ENCODE measurements at places on chromosomes 6 and 20.

- peak; percentile 63 for DNase-seq
These were observed 60.3 kb downstream of the VTA1 start for GRCh38 chr6:142207265-142207877.

- DNase-seq: peak; percentile 96
These were observed 17.5 kb downstream of the DNMT3B start for GRCh38 chr20:32779500-32780211.

DNA sequence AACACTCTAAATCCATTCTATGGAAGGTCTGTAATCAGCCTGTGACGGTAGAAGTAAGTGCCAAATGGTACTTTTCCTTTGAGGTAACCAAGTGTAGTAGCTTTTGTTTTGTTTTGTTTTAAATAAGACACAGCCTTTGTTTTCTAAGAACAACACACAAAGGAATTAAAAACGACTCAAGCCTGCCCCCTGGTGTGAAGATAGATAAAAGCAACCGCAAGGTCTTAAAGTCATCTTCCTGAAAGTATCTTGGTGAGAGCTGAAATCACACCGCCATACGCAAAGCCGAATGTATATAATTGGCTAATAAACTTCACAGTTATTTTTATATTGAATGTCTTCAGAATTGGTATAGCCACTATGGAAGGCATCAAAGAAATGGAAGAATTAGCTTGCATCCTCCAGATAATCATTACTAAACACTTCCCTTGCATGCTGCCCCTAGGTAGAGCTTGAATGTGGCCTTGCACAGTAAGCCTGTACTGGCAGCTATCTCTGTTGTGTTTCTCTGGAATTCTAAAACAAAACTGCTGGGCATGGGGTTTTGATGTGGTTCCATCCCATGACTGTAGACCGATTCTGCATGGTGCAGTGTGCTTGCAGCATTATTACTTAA lies 95.6 kb downstream of the LAMP5 start:
- peak; percentile 58 for DNase-seq

GRCh38 chr6:117491916-117492315 lies 9.4 kb downstream of the DCBLD1 start:
- DNase-seq: no peak

GRCh38 chr20:50855498-50856474 lies 60.9 kb downstream of the BCAS4 start:
- DNase-seq: no peak

- DNase-seq: no peak
These were observed 323.3 kb downstream of the CDH4 start for GRCh38 chr20:61575151-61575937.

DNA sequence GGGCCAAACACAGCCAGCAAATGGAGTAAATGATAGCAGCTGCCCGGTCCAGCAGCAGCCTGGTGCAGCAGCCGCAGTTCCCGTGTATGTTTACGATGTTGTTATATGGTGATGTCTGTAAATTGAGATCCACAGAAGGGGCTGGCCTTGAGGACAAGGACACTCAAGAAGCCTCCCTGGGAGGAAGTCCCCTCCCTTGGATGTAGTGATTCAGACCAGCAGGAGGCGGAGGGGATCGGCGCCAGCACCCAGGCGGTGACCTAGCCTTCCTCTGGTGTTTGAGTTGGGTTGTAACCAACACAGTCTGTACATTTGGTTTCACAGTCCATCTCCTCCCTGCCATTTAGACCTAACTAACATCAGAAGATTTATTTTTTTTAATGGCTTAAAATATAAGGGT lies 187.8 kb downstream of the SYNDIG1 start:
- no peak for DNase-seq

GRCh38 chr6:13461307-13461706 lies 26.1 kb downstream of the GFOD1 start:
- DNase-seq: no peak

DNA sequence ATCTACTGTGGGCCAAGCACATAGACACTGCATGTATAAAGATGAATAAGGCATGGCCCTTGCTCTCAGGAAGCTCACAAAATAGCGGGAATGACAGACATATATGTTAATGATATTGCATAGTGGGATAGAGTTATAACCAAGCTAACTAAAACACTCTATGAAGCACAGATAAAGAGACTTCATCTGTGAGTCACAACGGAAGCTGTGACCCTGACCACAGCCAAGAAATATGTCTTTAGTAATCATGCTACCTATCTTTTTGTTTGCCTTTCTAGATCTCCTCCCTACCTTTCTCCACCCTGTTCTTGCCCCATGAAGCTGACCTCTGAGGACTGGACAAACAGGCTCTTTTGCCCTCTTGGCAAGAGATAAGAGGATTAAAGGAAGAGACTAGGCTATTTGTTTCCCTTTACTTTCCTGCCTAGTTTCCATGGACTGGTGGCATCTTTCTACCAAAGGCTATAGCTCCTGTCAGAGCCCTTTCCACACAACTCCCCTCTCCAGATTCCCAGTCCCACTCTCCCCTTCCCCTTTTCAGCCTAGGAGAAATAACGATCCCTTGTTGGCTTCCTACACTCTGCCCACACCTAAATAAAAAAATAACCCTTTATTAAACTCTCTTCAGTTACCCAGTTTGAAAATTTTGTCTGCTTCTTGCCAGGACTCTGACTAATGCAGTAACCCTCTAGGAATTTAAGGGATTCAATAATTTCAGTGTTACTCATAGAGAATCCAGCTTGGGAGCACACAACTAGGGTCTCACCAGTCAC lies 504.9 kb upstream of the MARCKS start:
- no peak for DNase-seq

DNA sequence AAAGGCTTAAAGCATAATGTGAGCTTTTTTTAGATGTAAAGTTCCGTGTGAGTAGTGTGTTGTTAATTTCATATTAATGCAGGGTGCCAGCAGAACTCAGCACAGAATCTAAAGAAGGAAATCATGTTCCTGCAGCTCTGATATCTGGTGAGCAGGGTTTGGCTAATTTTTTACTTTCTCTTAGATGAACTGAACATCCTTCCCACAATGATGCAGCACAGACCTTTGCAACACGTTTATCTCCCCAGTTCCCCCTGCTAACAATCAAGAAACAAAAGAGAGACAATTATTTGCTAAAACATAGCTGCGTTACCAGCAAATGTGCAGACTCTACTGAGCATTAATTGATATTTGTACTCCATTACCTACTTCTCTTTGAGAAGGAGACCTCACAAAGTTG lies 39.1 kb upstream of the ATXN1 start:
- DNase-seq: no peak

- no peak for DNase-seq
These were observed 27.9 kb downstream of the TCF15 start for GRCh38 chr20:582204-582603.

DNA sequence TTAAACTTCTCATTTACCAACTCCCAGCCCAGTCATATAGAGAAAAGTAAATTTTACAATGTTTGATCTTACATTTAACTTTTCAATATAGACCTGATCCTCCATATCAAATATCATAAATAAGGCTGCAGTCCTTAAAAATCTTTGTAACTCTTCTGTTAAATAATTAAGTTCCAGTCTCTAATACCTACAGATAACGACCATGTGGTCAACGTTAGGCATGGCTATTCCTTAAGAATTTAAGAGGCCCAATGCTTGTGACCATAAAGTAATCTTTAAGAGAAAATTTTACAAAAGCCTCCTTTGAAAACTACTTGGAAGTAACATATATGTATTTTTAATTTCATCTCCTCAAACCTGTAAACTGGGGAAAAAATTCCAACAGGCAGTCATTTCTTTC lies 1.6 kb downstream of the FBXO5 start:
- DNase-seq: no peak

DNA sequence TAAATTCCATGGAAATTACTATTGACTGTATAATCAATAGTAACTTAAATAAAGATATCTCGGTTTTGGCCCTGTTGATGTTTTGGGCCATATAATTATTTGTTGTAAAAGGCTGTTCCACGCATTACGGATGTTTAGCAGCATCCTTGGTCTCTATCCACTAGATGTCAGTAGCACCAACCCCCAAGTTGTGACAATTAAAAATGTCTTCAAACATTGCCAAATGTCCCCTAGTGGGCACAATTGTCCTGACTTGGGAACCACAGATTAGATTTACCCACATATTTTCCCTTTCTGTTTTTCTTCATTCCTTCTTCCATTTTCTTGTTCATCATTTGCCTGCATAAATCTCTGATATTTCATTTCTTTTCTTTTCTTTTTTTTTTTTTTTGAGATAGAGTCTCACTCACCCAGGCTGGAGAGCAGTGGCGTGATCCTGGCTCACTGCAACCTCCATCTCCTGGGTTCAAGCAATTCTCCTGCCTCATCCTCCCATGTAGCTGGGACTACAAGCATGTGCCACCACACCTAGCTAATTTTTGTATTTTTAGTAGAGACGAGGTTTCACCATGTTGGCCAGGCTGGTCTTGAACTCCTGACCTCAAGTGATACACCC lies 13.6 kb upstream of the WFDC8 start:
- DNase-seq: no peak

GRCh38 chr6:25173951-25174474 lies 105.2 kb upstream of the CARMIL1 start:
- DNase-seq: no peak

DNA sequence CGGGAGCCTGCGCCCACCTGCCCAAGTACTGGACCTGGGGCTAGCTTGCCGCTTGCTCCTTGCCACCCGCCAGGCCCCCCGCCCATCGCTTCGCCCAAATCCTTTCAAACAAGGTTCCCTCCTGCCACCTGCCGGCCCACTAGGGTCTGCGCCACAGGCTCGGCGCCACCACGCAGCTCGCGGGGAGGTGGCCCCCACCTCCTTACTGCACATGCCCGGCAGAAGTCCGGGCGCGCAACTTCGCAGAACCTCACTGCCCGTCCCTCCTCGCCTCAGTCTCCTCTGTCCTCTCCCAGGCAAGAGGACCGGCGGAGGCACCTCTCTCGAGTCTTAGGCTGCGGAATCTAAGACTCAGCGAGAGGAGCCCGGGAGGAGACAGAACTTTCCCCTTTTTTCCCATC lies 11.2 kb downstream of the GNAS-AS1 start:
- peak; percentile 65 for DNase-seq

- DNase-seq: no peak
These were observed 134.2 kb upstream of the LRFN2 start for GRCh38 chr6:40721271-40721952.

DNA sequence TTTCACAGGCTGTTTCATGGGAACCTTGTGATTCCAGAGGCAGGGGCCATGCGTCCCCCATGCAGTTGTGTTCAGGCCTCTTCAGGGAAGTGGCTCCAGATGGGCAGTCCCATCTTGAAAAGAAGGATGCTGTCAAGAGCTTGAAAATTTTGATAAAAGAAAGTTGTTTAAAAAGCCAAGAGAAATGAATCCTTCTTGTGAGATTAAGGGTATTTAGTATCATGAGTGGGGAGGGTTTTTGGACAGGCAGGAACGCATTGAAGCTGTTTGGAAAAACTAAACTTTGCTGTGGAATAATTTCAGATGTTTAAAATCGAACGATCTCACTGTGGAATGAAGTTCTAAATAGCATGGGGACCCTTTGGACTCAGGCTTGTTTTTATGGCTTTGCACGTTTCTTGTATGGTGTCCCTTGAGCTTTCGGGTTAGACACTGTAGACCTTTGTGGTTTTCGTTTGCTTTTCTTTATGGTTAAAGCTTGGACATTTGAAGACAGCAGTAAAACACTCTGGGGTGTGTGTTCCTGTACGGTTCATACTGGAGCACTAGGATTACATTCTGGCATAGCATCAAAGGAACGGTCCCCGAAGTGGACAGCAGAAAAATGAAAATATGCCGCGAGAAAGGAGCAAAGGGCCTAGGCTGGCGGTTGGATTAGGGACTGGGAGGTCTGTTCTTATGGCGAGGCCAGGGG lies 18.2 kb downstream of the KIF25 start:
- DNase-seq: no peak

- DNase-seq: no peak
These were observed 16.7 kb upstream of the ENTPD6 start for GRCh38 chr20:25178563-25179438.

DNA sequence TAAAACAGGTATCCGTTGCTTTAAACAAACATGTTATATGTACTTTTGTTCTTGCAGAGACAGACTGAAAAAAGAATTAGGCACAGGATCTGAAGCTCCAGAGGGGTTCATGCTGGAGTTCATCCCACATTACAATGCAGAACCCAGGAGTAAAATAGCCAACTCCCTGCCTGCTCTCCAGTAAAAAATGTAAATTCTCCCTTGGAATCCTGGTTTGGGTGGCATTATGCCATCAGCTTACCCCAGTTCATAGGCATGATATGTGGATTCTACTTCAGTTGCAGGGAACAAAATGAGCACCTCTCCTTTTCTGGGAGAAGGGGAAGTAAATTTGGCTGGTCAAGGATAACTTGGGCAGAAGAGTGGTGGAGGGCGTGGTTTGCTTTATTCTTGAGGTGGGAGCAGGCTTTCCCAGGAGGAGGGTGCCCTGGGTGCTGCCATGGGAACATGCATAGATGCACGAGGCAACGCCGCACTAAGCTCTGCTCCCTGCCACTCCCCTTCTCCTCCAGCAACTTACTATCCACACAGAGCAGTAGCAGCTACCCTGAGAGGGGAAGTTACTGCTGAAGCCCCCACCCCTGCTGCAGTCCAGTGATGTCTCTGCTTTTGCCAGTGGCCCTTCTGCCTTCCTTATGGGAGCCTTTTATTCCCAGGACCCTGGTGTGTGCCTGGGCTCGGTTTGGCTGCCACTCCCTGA lies 71.6 kb upstream of the GLP1R start:
- no peak for DNase-seq

GRCh38 chr6:158220786-158221442 lies 52.8 kb downstream of the GTF2H5 start:
- peak; percentile 84 for DNase-seq

GRCh38 chr20:44273231-44274215 lies 26.4 kb downstream of the GDAP1L1 start:
- no peak for DNase-seq

DNA sequence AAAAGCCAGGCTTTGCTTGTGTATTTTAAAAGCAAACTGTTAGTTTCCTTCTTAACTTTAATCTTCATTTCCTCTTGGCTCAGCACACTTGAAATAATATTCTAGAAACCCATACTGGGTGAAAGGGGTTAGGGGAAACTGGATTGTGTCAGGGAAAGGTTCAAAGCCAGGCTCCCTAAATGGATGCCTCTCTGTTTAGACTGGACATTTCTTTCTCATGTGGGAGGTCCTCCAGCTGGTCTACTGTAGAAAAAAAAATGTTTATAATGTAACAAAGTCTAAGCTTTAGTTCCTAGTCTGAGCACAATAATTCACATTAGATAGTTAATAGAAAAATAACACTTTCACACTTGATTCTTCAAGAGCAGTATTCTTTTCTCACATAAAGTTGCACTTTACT lies 89.0 kb upstream of the AKIRIN2 start:
- no peak for DNase-seq

- no peak for DNase-seq
These were observed 114.0 kb upstream of the RIN2 start for GRCh38 chr20:19644085-19644484.

DNA sequence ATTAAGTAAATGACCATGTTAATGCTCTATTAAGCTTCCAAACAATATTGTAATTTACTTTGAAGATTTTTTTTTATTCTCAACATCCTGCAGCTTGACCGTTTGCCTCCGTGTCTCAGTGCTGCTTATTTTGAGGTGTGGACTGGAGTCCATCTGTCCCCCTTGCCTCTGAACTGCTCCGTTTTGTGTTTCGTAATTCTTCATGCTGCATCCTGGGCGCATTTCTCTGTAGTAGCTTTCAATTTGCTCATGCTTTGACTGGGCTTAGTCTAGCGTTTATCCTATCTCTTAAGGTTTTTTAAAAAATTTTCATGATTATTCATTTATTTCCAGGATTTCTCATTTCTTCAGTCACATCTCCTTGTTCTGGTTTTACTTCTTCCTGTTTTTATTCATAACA lies 37.8 kb downstream of the PTPN1 start:
- no peak for DNase-seq
